DND-41 (cell line): ENCODE measurements at places on chromosomes 7 and 10.

DNA sequence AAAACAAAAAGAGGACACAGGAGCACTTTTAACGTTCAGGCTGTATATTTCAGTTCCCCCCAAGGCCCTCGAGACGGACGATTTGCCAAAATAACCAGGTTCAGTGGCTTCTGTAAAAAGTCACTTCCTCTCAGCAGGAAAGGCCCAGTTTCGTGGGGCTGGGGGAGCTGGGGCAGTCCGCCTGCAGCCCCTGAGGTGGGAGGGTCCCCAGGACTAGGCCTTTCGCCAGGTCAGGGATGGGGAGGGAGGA lies 28.8 kb downstream of the WDR86 start:
- no peak for DNase-seq
- no peak overlapping the region; the same call in 1 of the 2 replicates for H3K27ac ChIP-seq
- no peak overlapping the region for H3K4me3 ChIP-seq
- no peaks in the 10 kb centered on the region for H3K27me3 ChIP-seq
- H3K4me1 ChIP-seq: no peaks in the 10 kb centered on the region

DNA sequence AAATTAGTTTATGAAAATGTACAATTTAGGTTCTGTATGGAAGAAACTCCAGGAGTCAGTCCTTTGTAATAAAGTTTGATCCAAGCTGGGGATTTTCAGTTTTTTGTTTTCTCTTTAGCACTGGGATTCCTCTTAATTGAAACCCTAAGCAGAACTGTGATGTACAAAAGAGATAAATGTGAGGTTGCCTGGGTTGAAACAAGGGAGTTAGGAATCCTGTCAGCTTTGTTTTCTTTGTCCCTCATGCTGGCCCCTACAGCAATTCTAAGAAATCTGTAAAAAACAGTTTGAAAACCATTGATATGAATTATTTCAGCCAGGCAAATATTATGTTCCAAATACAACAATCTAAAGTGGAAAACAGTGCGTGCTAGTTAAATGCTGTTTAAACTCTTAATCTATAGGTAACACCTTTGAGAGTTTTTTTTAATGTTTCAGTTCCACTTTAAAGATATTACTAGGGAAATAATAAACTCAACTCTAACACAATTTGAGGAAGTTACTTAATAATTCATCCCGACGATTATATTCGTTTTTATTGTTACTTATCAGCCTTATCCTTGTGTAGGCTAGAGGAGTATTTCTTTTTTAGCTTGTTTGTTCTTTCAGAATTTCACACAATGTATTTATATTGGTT lies 65.3 kb downstream of the SGCE start:
- H3K27ac ChIP-seq: no peak overlapping the region
- no peaks in the 10 kb centered on the region for H3K36me3 ChIP-seq
- no peak overlapping the region for H3K4me3 ChIP-seq
- no peaks in the 10 kb centered on the region for H3K27me3 ChIP-seq

GRCh38 chr7:48511080-48511479 lies 339.8 kb downstream of the ABCA13 start:
- DNase-seq: no peak
- H3K4me3 ChIP-seq: no peak overlapping the region
- H3K4me1 ChIP-seq: no peaks in the 10 kb centered on the region
- H3K27me3 ChIP-seq: no peaks in the 10 kb centered on the region

- no peak overlapping the region for H3K27ac ChIP-seq
- no peaks in the 10 kb centered on the region for H3K36me3 ChIP-seq
- no peak overlapping the region for H3K4me3 ChIP-seq
- no peaks in the 10 kb centered on the region for H3K4me1 ChIP-seq
- H3K27me3 ChIP-seq: no peaks in the 10 kb centered on the region
- no peak for DNase-seq
Measured at GRCh38 chr10:17871036-17871435, 61.9 kb downstream of the MRC1 start.

DNA sequence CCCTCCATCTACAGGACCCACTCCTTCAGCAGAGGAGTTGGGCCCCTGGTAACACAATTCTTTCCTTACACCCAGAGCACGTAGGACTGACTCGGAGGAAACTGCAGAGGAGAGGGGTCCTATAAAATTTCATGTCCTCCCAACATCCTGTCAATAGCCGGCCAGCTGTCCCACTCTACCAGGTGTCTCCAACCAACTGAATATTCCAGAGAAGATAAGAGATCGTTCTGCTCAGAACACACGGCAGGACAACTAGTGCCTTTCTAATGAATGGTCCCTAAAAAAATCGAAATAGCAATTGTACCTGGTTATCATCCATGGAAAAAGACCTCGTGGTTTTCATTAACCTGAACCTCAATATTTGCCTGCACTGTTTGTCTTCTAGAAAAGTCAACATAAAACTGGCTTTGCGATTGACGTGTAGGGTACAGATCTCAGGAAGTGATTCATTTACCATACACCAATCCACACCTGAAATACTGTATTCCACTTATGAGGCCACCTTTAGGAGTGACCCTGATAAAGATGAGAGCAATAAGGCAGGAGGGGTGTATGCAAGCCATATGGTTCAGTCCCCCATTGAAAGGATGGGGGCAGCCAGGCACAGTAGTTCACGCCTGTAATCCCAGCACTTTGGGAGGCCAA lies 111.7 kb downstream of the PARP12 start:
- H3K4me1 ChIP-seq: no peaks in the 10 kb centered on the region
- no peaks in the 10 kb centered on the region for H3K27me3 ChIP-seq
- DNase-seq: no peak
- no peaks in the 10 kb centered on the region for H3K36me3 ChIP-seq
